ENCODE measurements at places on chromosomes 12 and 14.

DNA sequence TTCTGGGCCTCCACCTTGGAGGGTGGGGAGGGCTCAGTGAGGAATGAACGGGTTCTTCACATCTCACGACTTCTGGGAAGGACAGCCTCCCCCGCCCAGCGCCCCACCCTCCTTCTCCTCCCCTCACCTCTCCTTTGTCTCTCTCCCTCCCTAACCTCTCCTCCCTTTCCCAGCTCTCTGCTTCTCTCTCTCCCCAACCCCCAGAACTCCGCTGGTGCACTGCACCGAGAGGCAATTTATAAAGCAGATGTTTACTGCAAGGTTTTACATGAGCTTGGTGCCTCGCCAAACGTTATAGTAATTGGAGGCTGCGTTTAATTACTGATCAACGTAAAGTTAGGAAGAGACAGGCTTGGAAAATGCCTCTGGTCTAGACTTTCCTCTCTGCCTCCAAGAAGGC lies 42.9 kb upstream of the FAM222A start:
- no peak for DNase-seq

DNA sequence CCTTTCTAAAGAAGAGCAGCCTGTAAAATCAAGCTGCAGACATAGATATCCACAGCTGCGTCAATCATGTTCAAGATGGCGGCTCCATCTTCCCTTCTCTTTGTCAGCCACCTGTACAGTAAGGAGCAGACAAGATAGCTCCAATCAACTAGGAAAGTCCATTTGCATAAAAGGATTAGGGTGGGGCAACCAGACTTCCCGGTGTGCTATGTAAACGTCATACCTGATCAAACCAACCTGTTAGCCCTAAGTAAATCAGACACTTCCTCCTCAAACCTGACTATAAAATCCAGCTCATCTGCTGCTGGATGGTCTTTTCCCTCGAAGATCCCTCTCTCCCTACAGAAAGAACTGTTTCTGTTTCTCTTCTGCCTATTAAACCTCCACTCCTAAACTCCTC lies 60.1 kb downstream of the BCAT1 start:
- DNase-seq: no peak

DNA sequence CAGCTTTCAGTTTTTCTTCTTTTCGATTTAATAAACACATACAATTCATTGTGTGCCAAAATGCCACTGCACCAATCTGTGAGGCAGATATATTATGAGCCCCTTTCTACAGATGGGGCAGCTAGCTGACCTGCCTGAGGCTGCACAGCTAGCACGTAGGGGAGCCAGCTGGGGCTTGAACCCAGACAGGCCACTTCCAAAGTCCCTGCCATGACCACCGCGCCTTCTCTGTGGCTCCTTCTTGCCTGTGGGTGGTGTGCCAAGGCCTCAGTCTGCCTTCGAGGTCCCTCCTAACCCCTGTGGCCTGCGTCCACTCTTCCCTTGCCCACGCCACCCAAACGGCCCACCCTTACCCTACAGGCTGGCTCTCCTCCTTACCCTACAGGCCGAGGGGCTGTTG lies 16.2 kb downstream of the FAM222A start:
- DNase-seq: no peak

DNA sequence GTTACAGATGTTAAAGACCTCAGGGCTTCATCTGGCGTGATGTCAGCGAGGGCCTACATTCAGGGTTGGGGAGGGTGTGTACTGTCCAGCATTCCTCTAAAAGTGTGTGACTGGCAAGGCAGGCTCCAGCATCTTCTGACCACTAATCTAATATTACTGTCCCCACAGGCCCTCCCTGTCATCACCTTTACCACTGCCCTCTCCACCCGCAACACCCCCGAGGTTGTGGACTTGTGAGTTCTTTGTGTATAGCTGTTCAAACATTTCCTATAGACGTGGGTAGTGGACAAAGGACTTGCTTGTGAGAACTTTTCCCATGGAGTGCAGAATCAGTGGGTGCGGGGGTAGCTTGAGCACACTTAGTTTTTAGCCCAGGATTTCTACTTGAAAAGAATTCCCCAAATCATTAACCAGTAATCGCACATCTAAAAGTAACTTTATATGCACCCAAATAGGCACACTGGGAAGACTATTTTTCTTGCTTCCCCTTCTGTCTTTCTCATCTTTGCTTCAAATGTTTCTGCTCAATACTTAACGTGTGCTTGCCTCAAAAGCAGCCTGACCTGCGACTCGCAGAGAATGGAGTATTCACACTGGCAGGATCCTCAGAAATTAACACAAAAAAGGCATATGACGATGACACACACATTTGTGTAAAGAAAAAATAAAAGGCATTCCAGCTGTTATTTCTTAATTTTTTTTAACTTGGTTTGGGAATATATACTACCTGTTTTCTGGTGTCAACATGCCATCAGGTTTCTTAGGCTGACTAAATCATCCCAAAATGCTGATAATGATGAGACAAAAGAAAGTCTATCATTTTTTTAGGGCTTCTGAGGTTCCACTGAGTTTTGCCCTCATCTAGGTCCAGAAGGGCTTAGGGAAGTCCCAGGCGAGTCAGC lies 158.4 kb upstream of the HIF1A start:
- DNase-seq: no peak

DNA sequence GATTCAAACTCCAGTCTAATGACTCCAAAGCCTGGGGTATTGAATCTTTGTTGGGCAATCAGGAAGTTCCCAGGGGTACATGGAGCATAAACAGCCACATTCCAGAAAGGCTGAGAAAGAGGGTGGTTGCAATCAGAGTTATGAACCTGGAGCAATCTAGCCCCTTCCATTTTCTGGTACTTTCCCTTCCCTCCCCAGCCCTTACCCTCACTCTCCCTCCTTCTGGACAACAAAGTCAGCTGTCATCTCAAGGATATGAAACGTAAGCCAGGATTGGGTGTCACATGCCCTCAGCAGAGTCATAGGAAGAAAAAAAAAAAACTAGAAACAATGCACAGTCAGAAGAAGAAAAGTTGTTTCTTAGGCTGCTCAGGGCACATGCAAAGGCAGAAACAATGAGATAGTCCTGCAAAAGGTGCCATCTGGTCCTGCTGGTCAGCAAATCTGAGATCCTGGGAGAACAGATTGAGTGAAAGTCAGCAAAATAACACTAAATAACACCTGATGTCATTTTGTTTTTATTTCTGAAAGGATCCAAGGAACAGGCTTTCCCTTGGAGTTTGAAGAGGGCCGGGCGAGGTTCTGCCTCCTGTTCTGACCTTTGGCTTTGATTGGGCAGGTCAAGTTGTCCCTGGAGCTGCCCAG lies 27.1 kb downstream of the TMEM229B start:
- no peak for DNase-seq

DNA sequence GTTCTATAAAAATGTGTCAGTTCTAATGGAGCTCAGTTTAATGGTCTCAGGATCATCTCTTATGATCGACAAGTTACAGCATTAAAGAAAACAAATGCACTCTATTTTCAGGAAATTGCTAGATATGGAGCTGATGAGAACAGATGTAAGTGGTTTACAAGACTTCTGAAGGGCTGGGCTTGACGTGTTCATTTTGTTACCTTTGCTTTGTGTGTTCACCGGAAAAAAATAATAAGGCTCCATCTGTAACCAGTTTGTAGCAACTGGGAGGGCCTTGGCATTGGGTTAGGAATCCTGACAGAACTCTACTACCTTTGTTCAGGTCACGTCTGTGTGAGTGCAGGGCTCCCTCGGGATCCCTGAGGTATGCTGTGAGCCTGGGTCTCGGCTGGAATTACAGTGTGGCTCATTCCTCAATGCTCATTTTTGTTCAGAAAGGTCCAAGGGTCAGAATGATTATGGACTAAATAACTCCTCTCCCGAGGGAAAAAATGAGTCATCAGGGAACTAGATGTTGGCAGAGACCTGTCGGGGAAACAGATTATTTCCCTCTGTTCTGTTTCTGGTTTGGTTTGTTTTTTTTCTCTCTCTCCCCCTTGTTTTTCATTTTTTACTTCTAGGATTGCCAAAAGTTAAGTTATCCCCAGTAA lies 158.0 kb downstream of the SLC5A8 start:
- peak; percentile 87 for DNase-seq

DNA sequence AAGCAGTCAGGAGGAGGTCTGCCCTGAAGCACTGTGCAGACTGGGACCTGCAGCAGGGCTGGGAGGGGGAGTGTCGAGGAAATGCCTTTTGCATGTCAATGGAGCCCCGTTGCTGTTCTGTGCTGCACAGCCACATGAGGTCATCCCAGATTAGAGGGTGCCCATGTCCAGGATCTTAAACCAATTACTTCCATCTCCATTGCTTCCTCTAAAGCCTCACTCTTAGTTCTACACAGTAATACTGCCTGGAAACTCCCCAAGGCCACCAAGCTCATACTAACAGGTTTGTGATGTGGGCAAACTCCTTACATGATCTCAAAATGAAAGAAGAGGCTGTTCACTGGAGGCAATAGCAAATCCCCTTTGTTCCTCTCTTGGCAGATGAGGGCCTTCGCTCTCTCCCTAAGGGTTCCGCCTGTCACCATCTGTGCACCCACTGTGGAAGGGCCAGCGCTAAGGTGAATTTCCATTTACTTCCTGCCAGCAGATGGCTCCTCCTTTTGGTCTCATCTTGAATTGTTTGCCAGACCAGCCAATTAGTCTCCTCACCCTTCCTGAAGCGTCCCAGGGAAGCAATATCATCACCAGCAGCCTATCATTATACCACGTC lies 35.4 kb upstream of the LTA4H start:
- peak; percentile 50 for DNase-seq

- DNase-seq: no peak
Observed at GRCh38 chr14:50425816-50426215, 29.1 kb upstream of the CDKL1 start.

- DNase-seq: no peak
Observed at GRCh38 chr12:111277570-111277969, 91.3 kb downstream of the PHETA1 start.

DNA sequence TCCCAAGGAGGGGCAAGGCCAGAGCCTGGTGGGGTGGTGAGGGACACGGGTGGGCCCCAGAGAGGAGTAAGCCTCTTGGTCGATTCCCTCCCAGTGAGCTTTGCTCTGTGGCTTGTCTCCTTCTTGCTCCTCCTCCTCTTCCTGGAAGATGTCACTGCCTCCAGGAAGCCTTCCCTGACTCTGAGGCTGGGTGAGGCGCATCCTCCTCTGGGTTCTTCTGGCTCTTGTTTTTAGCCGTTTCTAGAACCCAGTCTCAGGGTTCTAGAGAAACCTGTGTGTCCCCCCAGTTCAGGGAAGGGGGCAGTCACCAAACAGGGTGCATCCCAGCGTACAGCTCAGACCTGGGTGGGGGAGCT lies 12.6 kb downstream of the KIF26A start:
- no peak for DNase-seq

- peak; percentile 83 for DNase-seq
Observed at GRCh38 chr14:57057803-57058202, 210.9 kb downstream of the EXOC5 start.

DNA sequence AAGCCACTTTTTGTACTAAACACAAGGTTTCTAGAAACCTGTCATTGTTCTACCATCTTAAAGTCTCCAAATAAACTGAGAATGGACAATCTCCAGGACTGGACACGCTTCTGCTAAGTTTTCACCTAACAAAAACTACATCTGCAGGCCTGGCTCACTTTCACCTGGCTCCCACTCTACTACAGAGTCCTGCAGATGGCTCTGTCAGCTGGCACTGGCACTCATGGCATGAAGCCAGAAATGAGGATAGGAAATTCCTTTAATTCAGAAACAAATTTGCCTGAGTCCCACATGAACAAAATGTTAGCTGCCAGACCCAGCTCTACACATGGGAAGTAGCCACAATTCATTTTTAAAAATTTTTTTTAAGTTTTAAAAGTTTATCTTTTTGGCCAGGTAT lies 42.1 kb downstream of the STXBP6 start:
- peak; percentile 24 for DNase-seq

DNA sequence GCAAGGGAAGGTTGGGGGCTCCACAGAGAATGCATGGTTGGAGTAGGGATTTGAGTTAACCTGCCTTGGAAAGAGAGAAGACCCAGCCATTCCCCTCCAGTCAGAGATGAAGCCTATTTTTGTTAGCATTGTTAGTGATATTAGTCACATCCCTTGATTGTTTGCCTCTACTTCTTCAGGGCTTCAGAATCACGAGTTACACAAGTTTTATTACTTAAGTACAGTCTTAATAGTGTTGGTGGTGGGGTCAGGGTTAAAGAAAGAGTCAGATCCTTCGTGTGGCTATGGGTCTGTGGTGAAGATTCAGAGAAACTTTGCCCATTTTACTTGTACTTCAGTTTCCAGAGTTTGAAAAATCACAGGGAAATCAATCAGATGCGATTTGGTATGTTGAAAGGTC lies 363.1 kb downstream of the LRIG3 start:
- no peak for DNase-seq

- DNase-seq: peak; percentile 66
Observed at GRCh38 chr12:57243521-57244311, 7.3 kb downstream of the STAC3 start.

GRCh38 chr12:113500782-113501311 lies 29.2 kb upstream of the LHX5 start:
- DNase-seq: no peak

DNA sequence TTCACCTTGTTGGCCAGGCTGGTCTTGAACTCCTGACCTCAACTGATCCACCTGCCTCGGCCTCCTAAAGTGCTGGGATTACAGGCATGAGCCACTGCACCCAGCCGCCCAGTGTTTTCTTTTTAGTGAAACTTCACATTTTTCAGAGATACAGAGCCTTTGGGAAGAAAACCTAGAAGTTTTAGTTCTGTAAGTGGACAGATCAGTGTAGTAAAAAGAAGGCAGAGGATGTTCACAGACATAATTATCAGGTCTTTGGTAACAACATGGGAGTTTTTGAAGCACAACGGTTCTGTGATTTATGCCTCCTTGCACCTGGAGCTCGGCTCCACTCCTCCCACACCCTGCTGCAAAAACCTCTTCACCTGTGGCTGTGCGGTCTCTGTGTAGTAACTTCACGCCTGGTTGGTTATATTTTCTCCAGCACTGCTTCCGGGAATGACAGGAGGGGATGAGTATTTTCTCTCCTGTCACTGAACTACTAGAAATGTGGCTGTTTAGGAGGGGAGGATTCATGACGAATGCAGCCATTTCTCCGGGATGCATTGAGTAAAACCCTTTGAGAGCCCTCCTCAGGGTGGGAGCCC lies 67.0 kb downstream of the ARF6 start:
- DNase-seq: no peak

DNA sequence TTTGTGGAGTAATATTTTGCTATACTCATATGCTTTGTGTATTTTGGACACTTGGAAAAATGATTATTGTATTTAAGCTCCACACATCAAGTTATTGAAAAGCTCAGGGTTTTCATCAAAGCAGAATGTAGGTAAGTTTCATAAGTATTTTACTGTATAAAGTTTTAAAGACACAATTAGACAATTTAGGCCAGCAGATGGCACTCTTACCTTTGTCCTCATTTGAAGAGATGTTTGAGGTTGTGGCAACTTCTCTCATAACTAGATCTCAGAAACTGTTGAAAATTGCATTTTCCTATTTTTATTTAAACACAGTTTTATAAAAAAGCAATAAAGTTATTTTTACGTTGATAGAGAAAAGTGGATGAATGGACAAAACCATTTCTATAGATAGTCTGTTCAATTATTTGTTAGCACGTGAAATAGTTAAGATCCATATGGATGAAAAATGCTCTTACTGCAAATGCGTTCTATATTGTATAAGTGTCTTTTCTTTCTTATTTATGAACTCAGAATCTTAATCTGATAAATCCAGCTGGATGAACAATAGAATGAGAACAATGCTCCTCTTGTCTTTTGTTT lies 300.0 kb downstream of the AEBP2 start:
- peak; percentile 30 for DNase-seq

Measured in SJCRH30 (cell line).